ENCODE measurements at places on chromosomes 2 and 18.

DNA sequence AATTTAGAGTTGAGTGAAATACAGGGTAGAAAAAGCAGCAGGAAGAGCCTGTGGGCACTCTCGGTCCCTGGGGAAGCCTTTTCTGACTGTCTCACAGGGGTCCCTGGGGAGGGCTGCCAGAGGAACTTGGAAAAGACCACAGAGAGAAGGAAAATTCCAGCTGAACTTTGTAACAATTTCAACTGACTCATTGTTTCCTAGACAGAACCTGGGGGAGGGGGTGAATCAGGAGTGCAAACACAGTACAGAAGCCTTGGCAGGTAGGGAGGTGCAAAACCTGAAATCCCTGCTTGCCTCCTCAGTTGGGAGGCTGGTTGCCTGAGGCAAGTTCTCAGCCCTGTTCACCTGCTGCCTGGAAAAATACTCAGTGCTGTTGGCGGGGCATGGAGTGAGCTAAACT lies 106.8 kb downstream of the GRB14 start:
- H3K4me1 ChIP-seq, result no peaks in the 10 kb centered on the region
- no peaks in the 10 kb centered on the region for H3K27me3 ChIP-seq
- DNase-seq, result no peak
- no peak overlapping the region for H3K4me3 ChIP-seq
- H3K27ac ChIP-seq, result no peak overlapping the region
- H3K36me3 ChIP-seq, result no peaks in the 10 kb centered on the region

- DNase-seq, result no peak
These were observed 861 bp downstream of the LTBP1 start for GRCh38 chr2:32947484-32948143.

DNA sequence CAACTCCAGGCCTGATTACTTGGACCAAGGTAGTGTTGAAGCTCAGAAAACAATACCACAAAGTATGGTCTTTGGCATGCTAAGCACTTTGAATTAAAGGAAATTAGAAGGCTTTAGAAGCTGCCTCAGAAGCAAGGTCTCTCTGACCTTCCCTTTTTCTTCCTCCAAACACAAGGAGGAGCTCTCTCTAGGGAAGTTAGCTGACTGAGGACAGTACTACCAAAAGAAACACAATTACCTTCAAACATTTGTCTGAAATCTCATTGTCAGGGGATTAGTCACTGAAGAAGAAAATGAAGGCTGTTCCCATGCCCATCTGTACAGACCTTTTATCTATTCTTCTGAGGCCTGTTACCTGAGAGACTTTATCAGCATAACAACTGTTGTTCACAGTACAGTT lies 279.3 kb downstream of the CDH20 start:
- no peaks in the 10 kb centered on the region for H3K36me3 ChIP-seq
- no peaks in the 10 kb centered on the region for H3K27me3 ChIP-seq
- no peak overlapping the region for H3K4me3 ChIP-seq
- no peak for DNase-seq

- no peak for DNase-seq
- H3K4me3 ChIP-seq, result no peak overlapping the region
- no peaks in the 10 kb centered on the region for H3K27me3 ChIP-seq
- H3K36me3 ChIP-seq, result no peaks in the 10 kb centered on the region
These were observed 223.8 kb downstream of the FAM210A start for GRCh38 chr18:13502585-13502984.

DNA sequence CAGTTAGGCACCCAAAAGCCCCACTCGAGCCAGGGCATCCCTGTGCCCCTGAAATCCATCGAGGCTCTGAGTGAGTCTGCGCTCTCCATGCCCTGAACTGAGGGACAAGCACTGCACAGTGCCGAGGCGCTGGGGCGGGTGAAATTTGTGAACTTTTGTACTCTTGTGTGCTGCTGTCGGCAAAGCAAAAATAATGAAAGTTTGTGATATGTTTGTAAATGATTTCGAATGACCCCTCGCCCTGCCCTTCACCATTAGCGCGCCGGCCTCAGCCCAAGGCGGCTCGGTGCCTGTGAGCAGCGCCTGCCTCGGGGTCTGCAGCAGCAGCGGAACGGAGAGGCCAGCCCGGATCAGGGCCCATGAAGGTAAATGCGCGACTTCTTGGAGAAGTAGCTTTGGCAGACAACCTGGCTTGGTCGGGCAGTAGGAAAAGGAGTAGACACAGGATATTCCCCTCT lies 1.8 kb upstream of the HOXD4 start:
- no peaks in the 10 kb centered on the region for H3K4me1 ChIP-seq
- H3K27me3 ChIP-seq, result peaks cover 60% of the 10 kb centered on the region
- no peaks in the 10 kb centered on the region for H3K36me3 ChIP-seq
- H3K4me3 ChIP-seq, result no peak overlapping the region
- no peak overlapping the region for H3K27ac ChIP-seq

All from effector memory CD4-positive, alpha-beta T cell (primary cell).